Stimulated activated CD8-positive, alpha-beta memory T cell treated with anti-CD3 and anti-CD28 coated beads, Interleukin-2, amount 100 ng/mL, for 48 hours (primary cell): ENCODE measurements at places on chromosomes 4 and X.

GRCh38 chr4:19743115-19743638 lies 508.5 kb upstream of the SLIT2 start:
- no peak for DNase-seq

GRCh38 chr4:56728512-56728911 lies 47.4 kb upstream of the HOPX start:
- no peak for DNase-seq

DNA sequence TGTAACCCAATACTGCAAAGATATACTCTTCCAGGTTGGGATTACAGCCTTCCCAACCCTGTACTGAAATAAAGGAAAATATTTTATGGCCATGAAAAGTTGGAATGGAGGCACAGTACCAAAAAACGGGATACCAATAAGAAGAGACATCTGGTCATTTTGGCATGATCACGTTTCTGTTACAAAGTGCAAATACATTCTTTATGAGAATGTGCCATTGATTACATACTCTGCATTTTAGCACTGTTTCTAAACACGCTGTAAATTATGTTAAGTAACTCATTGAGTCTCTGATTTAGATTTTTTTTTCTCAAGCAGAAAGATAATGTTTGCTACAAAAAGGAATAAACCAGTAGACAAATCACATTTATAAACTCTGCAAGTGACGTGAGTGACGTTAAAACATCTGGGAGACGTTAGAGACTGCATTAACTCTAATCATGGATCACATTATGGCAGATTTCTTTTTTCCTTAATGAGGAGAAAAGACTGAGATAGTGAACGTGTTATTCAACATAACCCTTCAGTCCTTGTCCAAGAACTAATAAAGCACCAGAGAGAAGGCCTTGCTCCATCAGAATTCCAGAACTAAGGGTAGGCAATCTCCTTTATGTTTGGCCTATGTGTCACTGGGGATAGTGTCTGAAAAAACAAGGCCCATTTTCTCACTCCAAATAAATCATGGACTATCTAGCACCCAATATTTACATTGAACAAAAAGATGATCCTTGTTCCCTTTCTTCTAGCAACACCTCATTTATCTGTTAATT lies 31.0 kb downstream of the UNC5C start:
- no peak for DNase-seq

GRCh38 chrX:12446342-12447075 lies 308.2 kb downstream of the FRMPD4 start:
- DNase-seq, result no peak

- no peak for DNase-seq
These were observed 8.4 kb upstream of the RXFP1 start for GRCh38 chr4:158513256-158513655.

GRCh38 chr4:181085557-181085956 lies 1157.6 kb upstream of the TENM3 start:
- no peak for DNase-seq

DNA sequence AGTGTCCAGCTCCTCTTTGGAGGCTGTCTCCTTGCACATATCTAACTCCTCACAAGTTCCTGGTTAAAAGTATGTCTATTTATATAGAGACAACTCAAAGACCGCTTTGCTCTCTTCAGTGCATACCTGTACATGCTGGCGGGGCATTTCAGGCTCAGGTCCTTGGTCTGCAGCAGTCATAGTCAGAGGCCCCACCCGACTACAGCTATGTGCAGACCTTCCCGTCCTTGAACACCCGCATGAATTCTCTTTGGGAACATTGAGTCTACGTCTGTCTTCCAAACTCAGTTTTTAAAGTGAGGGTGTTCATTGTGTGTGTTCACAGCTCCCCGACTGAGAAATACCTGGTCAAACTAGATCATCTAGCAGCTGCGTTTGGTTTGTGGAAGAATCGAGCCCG lies 4.2 kb downstream of the BCOR start:
- no peak for DNase-seq

- no peak for DNase-seq
These were observed 60.2 kb upstream of the CBR4 start for GRCh38 chr4:169070071-169070894.

- no peak for DNase-seq
These were observed 46.7 kb downstream of the ARL9 start for GRCh38 chr4:56552273-56552672.

DNA sequence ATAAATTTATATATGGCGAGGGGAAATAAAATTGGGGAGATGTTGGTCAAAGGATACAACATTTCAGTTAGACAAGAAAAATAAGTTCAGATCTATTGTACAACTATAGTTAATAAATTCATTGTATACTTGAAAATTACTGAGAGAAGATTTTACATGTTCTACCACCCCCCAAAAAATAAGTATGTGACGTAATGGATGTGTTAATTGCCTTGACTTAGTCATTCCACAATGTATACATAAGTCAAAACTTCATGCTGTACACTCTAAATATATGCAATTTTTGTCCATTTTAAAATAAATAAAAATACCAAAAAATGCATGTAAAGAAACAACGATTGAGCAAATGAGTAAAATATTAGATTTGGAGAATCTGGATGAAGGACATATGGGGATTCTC lies 1.8 kb downstream of the USP11 start:
- DNase-seq, result no peak

DNA sequence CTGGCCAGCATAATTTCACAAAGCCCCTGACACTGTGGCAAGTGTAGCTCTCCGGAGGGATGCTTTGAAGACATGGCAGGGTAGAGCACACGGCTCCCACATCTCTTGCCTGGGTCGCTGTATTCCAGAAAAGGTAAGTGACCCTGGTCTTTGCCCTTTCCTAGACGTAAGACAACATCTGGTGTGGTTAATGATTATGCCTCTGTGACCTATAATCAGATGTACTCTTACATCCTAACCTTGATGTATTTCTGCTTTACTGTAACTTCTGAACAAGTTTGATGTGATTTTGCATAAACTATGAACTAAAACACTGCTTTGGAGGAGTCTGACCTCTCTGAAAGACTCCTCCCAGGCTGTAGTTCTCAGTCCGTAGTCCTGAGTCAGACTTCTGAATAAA lies 59.1 kb upstream of the ACSL1 start:
- no peak for DNase-seq

DNA sequence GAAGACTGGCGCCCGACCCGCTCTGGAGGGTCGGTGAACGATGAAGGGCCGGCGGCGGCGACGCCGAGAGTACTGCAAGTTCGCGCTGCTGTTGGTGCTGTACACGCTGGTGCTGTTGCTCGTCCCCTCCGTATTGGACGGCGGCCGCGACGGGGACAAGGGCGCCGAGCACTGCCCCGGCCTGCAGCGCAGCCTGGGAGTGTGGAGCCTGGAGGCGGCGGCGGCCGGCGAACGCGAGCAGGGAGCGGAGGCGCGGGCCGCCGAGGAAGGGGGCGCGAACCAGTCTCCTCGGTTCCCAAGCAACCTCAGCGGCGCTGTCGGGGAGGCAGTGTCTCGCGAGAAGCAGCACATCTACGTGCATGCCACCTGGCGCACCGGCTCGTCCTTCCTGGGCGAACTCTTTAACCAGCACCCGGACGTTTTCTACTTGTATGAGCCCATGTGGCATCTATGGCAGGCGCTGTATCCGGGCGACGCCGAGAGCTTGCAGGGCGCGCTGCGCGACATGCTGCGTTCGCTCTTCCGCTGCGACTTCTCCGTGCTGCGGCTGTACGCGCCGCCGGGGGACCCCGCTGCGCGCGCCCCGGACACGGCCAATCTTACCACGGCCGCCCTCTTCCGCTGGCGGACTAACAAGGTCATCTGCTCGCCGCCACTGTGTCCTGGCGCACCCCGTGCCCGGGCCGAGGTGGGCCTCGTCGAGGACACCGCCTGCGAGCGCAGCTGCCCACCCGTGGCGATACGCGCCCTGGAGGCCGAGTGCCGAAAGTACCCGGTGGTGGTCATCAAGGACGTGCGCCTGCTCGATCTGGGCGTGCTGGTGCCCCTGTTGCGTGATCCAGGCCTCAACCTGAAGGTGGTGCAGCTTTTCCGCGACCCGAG lies 568 bp downstream of the CHST7 start:
- no peak for DNase-seq
